Stimulated activated naive B cell treated with anti-CD40 and anti-IgM and Interleukin-4, amounts not matched to agents 10 μg/mL and 1 μg/mL and 100 μg/mL, for 72 hours (primary cell): ENCODE measurements at places on chromosomes 5 and 9.
A peak's percentile ranks its signal among the peaks of the same experiment; 100 is the strongest.

- no peak for DNase-seq
These were observed 4.3 kb downstream of the TMEFF1 start for GRCh38 chr9:100477241-100477640.

GRCh38 chr5:166596043-166596442 is 1695.4 kb upstream of the WWC1 start:
- DNase-seq, result no peak

GRCh38 chr9:99074902-99075245 is 30.0 kb upstream of the TGFBR1 start:
- DNase-seq, result no peak

GRCh38 chr5:16350816-16351215 is 114.8 kb downstream of the ZNF622 start:
- no peak for DNase-seq

- no peak for DNase-seq
These were observed 22.7 kb upstream of the UGCG start for GRCh38 chr9:111873901-111874300.

GRCh38 chr5:80764786-80765185 is 110.0 kb upstream of the DHFR start:
- no peak for DNase-seq

GRCh38 chr9:133532937-133533668 is 1.4 kb upstream of the ADAMTSL2 start:
- peak; percentile 77 for DNase-seq

DNA sequence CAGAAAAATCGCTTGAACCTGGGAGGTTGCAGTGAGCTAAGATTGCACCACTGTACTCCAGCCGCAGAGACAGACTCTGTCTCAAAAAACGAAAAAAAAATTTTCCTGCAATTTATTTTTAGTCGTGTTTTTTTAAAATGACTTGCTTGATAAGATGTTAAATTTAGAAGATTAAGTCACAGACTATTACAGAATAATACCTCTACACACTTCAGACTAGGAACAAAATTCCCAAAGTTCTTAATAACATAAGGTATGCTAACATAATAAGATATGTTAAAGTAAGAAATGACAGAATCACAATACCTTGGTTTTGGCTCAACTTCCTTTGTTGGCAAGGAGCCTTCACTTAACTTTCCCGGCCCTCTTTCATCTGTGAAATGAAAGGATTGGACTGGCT is 59.5 kb upstream of the NPR3 start:
- DNase-seq, result no peak

- DNase-seq, result no peak
These were observed 59.3 kb downstream of the RAPGEF6 start for GRCh38 chr5:131575660-131576227.
